ENCODE measurements at places on chromosomes 3 and 15.
A peak's percentile ranks its signal among the peaks of the same experiment; 100 is the strongest.

DNA sequence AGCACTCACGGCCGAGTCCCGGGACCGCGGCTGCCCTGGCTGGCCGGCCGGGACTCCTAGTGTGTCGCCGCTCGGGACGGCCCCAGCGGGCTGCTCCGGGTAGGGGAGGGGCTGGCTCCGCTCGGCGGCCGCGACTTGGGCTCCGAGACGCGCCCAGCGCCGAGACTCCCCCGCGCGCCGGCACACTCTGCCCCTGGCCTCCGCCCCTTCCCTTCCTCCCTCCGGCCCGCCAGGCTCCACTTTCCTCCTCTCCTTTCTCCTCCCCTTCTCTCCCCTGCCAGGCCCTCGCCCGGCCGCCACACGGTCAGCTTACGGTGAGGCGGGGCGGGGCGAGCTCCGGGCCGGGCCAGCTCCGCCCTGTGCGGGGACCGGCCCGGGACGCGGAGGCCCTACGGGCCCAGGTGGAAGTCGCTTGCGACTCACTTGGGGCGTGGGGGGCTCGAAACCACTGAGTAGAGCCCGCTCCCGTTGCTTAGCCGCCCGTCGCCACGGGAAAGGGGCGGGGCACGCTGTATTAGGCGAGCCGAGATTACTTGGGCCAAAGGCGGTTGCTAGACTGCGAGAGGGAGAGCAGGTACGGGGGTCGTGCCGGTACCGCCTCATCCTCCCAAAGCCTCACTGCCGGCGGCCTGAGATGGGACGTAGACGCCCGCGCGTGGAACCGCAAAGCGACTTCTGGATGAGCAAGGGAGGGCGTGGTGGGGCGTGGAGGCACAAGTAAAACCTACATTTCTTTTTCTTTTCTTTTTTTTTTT is at the start of gene ITGB5:
TSS of gene ITGB5 (minus strand) at position 189 of the 755 bp plus-strand sequence. CDS start 365 bp downstream, outside the sequence.
- DNase-seq = peak; percentile 86

- no peak for DNase-seq
Measured at GRCh38 chr3:89179355-89180001, 72.1 kb downstream of the EPHA3 start.

DNA sequence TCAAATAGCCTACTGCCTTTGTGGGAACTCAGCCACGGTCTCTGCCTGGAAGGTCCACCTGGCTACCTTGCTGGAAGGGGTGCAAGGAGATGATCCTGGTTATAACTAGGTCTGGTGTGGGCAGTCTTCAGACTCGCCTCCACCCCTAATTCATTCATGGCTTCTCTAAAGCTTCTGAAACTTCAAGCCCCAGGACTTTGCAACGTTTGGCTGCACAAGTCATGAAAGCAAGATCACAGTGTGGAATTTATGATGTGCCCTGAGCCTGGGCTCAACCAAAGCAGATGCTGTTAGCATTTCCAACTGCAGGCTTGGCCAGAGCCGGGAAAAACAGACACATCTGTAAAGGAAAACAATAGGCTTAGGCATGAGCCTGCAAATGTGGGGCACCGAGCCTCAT is 200.4 kb upstream of the WNT5A start:
- DNase-seq = no peak

DNA sequence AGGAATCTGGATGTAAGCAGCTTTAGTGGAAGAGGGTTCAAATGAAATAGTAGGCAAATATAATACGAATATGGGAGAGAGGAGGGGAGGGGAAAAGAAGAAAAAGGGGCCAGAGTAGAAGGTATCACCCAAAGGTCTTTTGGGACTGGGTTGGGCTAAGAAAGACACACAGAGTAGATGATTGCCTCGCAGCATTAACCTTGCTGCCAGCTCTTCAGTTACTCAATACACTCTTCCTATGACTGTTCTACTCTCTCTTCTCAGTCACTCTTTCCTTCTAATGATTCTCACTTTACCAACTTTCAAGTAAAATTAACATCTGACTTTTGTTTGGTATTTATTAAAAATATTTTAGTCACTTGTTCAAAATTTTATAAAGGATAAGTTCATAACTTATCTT is 52.8 kb downstream of the CLASP2 start:
- DNase-seq = no peak

DNA sequence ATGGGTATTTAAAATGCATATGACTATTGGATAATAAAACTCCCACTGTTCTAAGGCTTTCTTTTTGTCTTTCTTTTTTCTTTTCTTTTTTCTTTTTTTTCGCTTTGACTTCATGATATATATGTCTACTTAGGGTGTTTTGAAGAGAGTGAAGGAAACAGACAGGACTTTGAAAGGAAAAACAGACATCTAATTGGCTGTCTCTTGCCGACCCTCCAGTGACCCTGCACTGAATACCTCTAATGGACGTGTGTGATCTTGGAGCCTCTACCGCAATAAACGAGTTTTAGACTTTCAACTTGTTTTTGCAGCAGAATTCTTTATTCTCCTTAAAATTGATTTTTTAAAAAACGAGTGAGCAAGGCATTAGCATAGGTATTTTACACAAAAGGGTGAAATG is 158.1 kb upstream of the NR2F2 start:
- no peak for DNase-seq

- no peak for DNase-seq
Measured at GRCh38 chr15:74593122-74593521, 22.5 kb upstream of the CLK3 start.

DNA sequence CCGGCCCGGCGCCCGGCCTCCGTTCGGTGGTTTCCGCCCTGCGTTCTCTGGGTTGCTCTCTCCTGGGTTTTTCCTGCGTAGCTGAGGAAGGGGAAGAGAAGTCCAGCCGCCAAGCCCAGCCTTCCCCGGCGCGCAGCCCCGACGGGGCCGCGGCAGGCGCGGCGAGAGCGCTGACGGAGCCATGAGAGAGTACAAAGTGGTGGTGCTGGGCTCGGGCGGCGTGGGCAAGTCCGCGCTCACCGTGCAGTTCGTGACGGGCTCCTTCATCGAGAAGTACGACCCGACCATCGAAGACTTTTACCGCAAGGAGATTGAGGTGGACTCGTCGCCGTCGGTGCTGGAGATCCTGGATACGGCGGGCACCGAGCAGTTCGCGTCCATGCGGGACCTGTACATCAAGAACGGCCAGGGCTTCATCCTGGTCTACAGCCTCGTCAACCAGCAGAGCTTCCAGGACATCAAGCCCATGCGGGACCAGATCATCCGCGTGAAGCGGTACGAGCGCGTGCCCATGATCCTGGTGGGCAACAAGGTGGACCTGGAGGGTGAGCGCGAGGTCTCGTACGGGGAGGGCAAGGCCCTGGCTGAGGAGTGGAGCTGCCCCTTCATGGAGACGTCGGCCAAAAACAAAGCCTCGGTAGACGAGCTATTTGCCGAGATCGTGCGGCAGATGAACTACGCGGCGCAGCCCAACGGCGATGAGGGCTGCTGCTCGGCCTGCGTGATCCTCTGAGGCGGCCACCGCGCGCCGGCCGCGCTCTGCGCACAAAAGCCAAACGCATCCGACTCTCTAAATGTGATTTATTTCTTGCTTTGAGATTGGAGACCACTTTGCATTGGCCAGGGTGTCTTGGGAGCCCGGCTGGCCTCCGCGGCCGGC is 727 bp downstream of the RAP2B start:
- peak; percentile 71 for DNase-seq

GRCh38 chr15:50181201-50181968 is 611 bp upstream of the SLC27A2 start:
- no peak for DNase-seq

DNA sequence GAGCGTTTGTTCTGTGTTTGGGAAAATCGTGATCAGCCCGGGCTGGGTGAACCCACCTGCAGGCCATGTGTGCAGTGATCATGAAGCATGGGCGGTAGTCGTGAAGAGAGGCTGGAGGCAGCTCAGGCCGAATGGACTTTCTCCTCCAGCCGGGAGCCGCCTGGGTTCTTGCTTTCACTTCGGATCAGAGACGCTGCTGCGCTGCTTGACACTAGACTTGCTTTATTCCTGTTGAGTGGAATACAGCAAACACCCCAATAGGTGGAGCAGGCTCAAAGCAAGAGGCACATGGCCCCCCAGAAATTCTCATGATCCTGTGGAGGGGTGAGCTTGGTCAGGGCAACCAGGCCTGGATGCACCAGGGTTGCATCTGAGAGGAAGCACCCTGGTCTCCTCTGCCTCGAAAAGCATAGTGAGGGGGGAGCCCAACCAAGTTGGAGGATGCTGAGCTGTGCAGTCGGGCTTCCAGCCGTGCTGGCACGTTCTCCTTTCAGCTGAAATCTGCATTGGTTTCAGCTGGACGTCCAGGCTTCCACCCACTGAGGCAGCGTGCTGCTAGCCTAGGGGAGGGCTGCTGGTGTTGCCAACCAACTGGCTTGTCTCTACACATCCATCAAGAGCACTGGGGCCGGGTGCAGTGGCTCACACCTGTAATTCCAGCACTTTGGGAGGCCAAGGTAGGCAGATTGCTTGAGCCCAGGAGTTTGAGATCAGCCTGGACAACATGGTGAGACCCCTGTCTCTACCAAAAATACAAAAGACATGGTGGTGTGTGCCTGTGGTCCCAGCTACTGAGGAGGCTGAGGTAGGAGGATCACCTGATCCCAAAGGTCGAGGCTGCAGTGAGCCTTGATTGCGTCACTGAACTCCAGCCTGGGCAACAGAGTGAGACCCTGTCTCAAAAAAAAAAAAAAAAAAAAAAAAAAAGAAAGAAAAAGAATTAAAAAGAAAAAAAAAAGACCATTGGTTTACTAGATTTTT is 2.8 kb upstream of the NRROS start:
- DNase-seq = peak; percentile 57

- no peak for DNase-seq
Measured at GRCh38 chr15:19973718-19974117, 567.9 kb downstream of the GOLGA6L6 start.

DNA sequence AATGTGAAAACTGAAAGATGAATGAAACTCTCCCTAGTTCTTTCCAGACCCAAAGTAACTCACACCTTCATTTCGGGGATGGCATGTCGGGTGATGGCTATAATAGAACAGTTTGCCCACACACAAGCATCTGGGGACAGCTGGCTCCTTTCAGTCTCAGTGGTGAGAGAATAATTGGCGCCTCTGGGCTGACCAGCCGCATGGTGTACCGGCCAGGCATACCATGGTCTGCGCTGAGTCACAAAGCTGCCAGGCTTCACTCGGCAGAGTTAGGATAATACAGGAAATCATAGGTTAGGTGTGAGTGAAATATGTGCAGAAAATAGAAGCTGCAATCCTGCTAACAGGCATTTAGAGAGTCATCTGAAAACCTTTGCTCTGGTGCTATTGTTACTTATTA is 80.4 kb upstream of the IGF1R start:
- DNase-seq = no peak

- DNase-seq = no peak
Measured at GRCh38 chr15:46732060-46732459, 985.2 kb upstream of the SEMA6D start.

- no peak for DNase-seq
Measured at GRCh38 chr3:110815008-110815583, 256.5 kb upstream of the NECTIN3 start.

- no peak for DNase-seq
Measured at GRCh38 chr3:164612751-164613150, 465.5 kb downstream of the SI start.

DNA sequence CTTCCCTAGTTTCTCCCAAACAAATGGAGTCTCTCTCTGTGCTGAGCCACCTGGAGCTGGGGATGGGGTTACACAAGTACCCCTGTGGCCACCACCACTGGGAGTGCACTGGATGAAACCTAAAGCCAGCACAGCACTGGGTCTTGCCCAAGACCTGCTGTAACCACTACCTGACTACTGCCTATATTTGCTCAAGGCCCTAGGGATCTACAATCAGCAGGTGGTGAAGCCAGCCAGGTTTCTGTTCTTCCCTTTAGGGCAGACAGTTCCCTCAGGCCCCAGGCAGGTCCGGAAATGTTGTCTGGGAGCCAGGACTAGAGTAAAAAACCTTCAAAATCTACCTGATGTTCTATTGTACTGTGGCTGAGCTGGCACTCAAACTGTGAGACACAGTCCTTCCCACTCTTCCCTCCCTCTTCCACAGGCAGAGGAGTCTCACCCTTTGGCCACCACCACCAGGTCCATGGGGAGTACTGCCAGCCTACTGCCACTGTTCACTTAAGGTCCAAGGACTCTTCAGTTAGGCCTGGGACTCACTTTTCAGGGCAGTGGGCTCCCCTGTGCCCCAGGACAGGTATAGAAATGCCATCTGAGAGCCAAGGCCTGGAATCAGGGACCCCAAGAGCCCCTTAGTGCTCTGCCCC is 23.8 kb downstream of the C3orf20 start:
- DNase-seq = no peak

DNA sequence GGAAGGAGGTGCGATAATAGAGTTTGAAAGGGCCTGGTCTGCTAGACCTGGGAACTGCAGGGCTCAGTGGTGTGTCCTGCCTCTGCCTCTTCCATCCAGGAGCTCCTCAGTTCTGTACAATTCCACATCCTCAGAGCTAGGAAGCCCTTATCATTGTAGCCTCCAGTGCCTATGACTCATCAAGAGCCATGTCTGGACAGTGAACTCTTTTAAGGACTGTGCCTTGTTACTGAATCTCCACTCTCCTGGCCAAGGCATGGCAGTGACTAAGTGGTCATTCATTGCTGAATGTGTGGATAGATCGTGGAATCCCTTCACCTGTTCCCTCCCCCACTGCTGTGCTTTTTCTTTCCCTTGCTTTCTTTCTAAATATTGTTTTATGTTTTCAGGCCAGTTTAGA is 2.9 kb downstream of the TIMP4 start:
- DNase-seq = no peak

- no peak for DNase-seq
Measured at GRCh38 chr3:12148183-12148940, 10.3 kb downstream of the TIMP4 start.

- no peak for DNase-seq
Measured at GRCh38 chr3:48505968-48506504, 2.1 kb upstream of the SHISA5 start.

DNA sequence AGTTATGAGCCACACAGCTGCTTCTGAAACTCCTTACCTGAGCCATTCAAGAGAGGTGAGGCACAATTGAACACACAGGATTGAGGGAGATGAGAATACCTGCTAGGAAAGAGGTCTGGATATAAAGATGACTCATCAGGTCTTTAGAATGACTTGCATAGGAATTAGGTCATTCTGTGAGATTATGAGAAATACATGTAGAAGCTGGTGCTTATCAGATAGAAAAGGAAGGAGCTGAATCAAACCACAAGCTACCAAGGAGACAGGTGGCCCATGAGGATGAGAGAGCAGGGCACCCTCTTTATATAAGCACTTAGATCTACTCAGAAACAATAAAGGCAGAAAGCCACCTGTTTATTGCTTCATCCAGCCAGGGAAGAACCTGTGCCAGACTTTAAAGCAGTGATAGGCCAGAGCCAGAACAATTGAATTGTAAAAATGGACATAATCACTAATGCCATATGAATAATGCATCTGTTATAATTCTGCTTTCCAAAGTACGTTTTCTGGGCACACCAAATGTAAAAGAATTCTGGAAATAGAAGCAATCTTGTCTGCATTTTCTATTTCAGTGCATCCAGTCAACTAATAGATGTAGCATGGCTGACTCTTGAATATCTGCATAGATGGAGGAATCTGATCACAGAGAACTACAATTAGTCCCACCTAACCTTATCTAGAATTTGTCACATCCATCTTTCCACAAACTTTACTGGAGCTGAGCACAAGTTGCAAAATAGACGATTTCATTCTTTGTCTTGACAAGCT is 74.9 kb downstream of the PIK3R4 start:
- no peak for DNase-seq

- peak; percentile 85 for DNase-seq
Measured at GRCh38 chr3:107846279-107846852, 244.5 kb downstream of the CD47 start.

Measured in sciatic nerve (tissue), 2 donors.